ENCODE measurements at places on chromosomes 2 and 18.
A peak's percentile ranks its signal among the peaks of the same experiment; 100 is the strongest.

GRCh38 chr2:11567631-11568031 is 33.8 kb downstream of the GREB1 start:
- DNase-seq, result no peak

DNA sequence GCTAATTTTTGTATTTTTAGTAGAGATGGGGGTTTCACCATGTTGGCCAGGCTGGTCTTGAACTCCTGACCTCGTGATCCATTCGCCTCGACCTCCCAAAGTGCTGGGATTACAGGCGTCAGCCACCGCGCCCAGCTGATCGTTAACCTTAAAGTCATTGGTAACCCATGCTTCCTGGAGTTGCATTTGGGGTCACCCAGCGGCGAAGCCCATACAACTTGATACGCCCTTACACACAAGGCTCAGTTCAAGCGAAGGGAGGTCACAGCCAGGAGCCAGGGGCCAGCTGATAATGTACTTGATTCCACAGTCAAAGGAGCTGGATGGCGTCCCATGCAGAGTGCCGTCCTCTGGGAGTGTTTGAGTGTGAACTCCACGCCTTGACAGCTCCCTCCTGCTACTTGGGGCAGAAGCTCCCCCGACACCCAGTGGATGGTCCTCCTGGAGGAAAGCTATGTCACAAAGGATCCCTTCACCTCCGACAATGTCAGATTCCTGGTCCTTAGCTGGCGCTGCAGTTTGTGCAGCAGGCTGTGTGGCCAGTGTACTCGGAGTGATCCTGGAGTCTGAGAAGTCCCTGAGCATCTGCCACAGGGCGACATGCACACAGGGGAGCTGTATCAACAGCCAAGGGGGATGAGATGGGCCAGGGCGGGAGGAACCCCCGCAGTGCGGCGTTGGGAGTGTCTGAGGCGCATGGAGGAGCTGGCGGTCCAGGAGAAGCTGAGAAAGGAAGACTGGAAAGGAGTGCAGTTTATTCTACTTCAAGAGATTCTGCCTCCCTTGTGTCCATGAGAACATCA is 7.9 kb downstream of the CLHC1 start:
- DNase-seq, result no peak

DNA sequence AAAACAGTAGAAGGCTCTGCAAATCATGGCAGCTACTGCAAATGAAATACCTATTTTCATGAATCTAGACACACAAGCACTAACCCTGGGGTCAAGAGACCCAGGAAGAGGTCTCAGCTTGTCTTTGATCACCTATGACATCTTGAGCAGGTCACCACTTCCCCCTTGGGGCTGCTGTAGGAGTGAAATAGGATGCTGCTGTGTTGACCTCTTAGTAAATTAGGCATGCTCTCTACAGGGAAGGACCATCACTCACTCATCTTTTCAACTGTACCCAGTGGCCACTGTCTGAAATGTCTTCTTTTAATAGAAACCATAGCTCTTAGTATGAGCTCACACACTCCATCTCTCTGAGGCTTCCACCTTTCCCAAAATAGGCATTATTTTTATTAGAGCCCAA is 83.8 kb downstream of the NCK2 start:
- no peak for DNase-seq

DNA sequence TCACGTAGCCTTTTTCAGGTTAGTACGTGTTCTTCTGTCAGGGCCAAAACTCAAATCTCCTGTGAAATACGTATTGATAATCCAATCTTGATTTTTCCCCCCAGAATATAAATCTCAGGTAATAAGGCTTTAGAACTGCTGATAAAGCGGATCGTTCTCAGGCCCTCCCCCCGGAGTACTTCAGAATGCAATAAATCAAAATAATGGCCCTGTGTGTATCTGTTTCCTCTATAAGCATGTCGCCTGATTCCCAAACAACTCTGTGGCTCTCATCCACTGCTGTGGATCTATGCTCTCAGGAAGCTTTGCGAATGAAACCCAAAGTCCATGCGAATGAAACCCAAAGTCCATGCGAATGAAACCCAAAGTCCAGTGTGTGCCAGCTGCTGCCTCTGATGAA is 49.4 kb downstream of the IMPA2 start:
- no peak for DNase-seq

- no peak for DNase-seq
These were observed 117.2 kb upstream of the SALL3 start for GRCh38 chr18:78862395-78862794.

GRCh38 chr2:75466708-75467311 is 93.9 kb downstream of the EVA1A start:
- peak; percentile 23 for DNase-seq

DNA sequence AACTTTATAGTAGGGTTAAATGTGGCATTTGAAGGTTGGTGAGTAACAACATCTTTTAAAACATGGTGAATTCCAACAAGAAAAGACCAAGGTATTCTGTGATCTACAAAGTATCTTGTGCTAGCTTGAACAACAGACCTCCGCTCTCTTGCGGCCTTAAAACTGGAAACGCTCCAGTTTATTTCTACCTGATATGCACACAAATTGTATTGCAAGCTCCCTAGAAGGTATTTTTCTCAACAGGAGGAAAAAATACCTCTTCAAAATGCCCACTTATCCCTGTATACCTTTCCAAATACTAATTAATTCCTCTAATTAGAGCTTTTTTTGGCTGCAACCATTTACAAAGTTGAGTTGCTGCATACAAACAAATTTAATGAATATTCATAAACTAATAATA is 69.5 kb downstream of the KCNH7 start:
- DNase-seq, result no peak

DNA sequence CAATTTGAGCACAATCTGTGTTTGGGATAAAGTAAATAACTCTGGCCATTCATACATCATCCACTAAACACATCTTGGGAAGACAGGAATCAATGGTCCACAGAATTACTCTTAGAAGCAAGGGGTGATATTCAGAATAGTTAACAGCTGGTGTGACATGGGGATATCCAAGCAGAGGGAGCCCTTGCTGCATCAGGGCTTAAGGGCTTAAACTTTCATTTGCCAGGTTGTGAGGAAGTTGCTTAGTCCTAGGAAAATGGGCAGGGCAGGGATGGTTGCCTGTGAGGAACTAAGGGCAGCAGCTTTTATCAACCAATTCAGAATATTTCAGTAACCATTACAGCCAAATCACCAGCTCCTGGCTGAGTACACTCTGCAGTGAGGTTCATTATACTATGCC is 2.0 kb upstream of the ITGA6 start:
- no peak for DNase-seq

DNA sequence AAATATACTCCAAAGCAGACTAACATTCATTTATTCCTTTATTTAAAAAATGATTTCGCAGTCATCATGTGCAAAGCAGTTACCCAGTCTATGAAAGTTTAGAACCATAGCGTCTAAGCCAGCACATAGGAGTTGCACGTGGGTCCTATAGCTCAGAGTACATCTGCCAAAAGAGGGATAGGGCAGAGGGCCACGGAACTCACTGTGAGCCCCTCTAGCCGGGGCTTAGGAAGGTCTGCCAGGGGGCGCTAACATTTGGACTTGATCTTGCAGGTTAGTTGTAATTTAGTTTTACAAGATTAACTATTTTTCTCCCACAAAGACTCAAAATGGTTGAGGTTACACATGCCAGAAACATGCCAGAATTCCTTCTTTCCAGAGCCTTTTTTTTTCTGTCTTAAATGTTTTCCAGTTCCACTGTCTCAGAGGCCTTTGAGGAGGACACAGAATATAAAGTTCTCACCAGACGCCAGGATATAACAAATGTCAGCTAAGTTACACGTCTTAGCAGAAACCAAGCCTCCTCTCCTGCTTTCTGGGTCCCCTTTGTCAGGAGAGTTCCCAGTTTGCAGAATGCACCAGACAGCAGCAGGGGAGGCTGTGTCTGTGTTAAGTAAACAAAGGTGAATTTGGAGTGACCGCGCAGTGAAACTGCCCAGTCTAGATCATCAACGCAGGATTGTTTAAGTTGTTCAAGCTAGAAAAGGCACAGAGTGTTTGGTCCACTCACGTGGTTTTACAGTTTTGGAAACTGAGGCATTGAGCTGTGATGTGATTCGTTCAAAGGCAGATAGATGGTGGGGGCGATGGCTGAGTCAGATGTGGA is 292.0 kb downstream of the PRKCE start:
- peak; percentile 29 for DNase-seq

DNA sequence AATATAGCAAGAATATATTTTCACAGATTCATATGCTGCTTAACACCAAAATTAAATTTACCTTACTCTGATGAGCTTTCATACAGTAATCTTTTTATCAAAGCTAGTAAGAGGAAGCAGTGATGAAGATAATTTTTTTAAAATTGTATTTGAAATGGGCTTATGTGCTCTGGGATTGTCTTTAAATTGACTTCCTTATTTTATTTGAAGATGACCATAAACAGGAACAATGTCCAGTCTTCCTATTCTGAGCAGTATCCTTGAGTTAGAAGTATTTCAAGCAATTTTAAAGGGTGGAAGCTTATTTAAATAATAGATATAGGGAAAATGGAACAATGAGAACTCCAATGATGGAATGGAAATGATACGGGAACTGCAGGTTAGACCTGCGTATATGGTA is 211.6 kb downstream of the MCFD2 start:
- DNase-seq, result no peak

DNA sequence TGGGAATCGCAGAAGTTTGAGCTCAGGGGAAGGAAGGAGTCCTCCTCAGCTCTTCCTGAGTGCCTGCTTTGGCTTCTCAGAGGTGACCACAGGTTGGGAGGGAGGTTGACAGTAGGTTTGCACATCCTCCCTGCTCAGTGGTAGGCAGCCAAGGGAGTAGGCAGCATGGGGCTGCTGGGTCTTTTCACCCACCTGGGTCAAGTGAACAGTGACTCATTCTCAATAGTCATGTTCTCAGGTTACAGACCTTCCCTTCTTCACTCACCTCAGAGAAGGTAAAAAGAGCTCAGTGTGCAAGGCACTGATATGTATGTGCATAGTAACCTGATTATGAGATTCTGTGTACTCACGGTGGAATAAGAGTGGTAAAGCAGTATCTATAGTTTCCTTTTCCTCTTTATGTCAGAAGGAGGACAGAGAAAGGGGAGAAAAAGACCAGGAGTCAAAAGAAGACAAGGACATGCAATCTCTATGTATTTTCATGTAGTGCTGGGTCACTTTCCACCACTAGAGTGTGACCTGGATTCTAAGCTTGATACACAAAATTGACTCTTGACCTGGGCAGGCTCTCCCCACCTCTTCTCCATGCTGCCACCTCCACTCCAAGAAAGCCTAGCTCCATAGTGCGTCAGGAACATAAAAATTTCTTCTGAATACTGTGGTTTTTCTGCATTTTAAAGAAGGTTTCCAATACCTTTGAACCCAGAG is 36.5 kb upstream of the ASNSD1 start:
- peak; percentile 79 for DNase-seq

GRCh38 chr2:9993488-9994165 is 42.1 kb downstream of the GRHL1 start:
- no peak for DNase-seq

- no peak for DNase-seq
These were observed 42.2 kb upstream of the DSC1 start for GRCh38 chr18:31204833-31205232.

- DNase-seq, result no peak
These were observed 179.7 kb downstream of the AGPS start for GRCh38 chr2:177572236-177572671.

DNA sequence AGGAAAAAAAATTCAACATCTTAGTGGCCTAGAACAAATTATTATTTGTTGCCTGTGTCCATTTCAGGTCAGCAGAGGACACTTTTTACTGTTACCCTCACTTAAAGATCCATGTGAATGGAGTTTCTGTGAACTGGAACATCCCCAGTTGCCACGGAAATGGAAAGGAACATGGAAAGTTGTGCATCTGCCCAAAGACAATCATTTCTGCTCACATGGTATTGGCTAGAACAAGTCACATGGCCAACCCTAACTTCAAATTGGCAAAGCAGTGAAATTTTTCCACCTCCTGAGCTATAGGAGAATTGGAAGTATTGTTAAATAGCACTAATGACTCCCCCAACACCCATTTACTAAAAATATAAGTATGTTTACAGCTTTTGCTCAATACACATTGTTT is 71.2 kb upstream of the CCBE1 start:
- no peak for DNase-seq

- no peak for DNase-seq
These were observed 32.8 kb upstream of the NYAP2 start for GRCh38 chr2:225366731-225367130.

GRCh38 chr18:36476433-36476832 is 178.9 kb downstream of the FHOD3 start:
- DNase-seq, result no peak

GRCh38 chr2:891734-892133 is 58.9 kb upstream of the SNTG2 start:
- DNase-seq, result no peak

- peak; percentile 77 for DNase-seq
These were observed 36.2 kb downstream of the ACOXL start for GRCh38 chr2:110768591-110768990.

GRCh38 chr2:8631465-8632005 is 50.3 kb upstream of the ID2 start:
- DNase-seq, result no peak

DNA sequence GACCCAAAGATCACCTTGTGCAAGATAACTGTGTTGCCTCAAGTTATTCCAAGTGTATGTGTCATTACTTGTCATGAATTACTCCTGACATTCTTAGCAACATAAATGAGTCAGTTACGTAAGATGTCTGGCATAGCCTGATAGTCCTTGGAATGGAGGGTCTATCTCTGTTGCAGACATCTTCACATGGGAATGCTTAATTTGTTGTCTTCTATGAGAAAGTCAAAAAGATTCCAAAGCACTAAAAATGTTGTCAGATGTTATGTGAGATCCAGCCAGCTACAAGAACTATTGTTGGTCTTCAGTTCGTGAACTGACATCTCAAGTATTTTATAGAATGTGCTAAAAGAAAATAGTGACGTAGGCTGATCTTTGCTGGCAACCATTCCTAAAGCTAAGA is 178.2 kb upstream of the RASGRP3 start:
- no peak for DNase-seq

GRCh38 chr2:26459991-26460612 is 17.8 kb downstream of the OTOF start:
- DNase-seq, result no peak

DNA sequence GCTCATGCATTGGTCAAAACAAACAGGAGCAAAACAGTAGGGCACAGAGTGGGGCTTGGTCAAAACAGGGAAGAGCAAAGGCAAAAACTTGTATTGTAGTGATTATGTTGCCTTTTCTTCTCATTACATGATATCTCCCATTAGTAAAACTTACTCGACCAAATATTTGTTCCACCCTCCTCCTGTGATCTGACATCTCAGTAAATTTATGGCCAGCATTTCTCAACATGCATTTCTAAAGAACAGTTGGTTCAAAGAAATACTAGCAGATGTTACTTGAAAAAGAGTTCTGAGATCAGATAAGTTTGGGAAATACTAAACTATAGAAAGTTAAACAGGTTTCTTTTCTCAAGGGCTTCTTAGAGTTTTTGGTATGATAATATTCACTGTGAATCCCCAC is 423.1 kb downstream of the FIGN start:
- DNase-seq, result no peak

GRCh38 chr2:213315168-213315876 is 31.1 kb downstream of the SPAG16 start:
- DNase-seq, result no peak

- DNase-seq, result no peak
These were observed 28.2 kb upstream of the AMMECR1L start for GRCh38 chr2:127913808-127914457.

GRCh38 chr2:134846213-134846612 is 7.8 kb downstream of the ACMSD start:
- DNase-seq, result no peak
